Mesenteric fat pad (tissue), 1 donor: ENCODE measurements at places on chromosomes 5 and 9. TPM values are rescaled to one million over a fixed set of nuclear protein-coding genes. Genes with fewer than 3 reads are reported as not detected.
A peak's percentile ranks its signal among the peaks of the same experiment; 100 is the strongest.

- DNase-seq: no peak
These were observed 136.7 kb downstream of the FAM114A2 start for GRCh38 chr5:153902016-153902415.

DNA sequence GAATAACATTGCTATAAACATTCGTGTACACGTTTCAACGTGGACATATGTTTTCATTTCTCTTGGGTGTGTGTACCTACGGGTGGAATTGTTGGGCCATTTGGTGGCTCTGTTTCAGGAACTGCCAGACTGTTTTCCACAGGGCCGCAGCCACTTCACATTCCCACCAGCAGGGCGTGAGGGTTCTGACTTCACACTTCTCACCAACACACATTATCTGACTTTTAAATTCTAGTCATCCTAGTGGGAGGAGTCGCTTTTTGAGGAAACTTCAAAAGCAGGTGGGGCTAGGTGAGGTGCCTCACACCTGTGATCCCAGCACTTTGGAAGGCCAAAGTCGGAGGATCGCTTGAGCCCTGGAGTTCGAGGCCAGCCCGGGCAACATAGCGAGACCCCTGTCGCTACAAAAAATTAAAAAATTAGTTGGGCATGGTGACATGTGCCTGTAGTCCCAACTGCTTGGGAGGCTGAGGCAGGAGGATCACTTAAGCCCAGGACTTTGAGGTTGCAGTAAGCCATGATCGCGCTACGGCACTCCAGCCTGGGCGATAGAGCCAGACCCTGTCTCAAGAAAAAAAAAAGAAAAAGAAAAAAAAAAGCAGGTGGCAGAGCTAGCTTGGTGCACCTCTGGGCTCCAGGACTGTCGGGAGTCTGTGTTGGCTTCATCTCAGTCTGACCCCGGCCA lies 28.5 kb downstream of the TSPAN17 start:
- DNase-seq: no peak

GRCh38 chr5:10635257-10635866 lies 71.5 kb downstream of the ANKRD33B start:
- DNase-seq: no peak

GRCh38 chr9:98085944-98086343 lies 29.4 kb downstream of the NANS start:
- no peak for DNase-seq

EGR1 gene
- 639 TPM for total RNA-seq

- no peak for DNase-seq
These were observed 349.6 kb upstream of the SLC30A5 start for GRCh38 chr5:68744206-68744605.

DNA sequence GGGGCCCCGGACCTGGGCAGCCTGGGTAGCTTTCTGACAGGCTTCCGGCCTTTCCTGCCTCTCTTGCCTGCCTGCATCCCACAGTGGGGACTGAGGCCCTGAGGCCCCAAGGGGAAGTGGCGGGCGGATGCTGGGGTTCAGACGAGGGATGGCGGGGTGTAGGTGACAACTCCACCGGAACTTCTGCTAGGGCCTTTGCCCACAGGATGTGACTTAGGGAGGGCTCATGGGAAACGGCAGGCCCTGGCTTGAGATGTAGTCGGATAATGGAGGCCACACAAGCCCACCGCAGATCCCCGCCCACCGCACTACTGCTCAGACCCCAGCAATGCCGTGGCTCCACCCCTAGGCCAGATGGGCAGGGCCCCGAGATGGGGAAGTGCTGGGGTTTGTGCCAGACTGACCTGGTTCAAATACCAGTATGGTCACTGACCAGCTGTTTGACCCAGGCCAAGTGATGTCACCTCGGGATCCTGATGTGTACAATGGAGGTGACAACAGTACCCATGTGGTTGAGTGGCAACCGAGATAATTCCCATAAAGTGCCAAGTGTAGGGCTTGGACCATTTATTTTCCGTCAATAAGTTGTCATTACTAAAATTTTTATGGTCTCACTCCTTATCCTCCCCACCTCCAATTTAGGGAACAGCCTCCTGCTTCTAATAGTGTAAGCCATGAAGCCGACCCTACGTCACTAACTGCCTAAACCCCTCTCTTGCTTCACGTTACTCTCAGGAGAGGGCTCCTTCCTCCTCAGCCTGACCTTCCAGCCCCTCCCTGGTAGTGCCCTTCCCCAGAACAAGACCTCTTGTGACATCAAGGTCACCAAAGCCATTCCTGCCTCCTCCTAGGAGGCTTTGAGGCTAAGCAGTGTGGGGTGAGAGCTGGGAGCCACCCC lies 2.5 kb upstream of the CDK9 start:
- DNase-seq: no peak

- no peak for DNase-seq
These were observed 298.9 kb downstream of the CSNK1G3 start for GRCh38 chr5:123810746-123811340.

DNA sequence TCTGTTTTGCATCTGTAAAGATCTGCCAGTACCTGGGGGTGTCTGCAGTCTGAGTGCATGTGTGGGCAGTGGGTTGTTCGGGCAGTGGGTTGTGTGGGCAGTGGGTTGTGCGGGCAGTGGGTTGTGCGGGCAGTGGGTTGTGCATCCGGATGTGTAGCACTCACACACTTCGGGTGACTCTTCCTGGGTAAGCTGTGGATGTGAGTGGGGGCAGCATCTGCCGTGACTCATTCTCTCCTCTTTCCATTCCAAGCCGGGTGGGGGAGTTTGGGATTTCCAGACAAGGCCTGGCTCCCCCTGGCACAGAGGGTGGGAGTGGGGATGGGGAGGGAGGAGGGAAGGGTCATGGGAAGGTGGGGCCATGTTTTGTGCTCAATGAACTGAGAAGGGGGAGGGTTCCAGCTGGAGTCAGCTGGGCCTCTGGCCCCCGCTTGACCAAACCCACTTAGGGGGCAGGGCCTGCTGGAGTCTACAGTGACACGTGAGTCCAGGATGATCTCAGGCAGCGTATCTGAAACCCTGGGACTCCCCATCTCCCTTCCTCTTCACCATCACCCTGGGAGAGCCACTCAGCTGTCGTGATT lies 8.3 kb downstream of the CRB2 start:
- no peak for DNase-seq

GRCh38 chr9:3903273-3903672 lies 377.5 kb upstream of the RFX3 start:
- DNase-seq: no peak

- DNase-seq: no peak
These were observed 51.0 kb downstream of the IARS1 start for GRCh38 chr9:92242260-92243136.

GRCh38 chr9:12774861-12775678 lies at the start of gene LURAP1L:
Gene LURAP1L, plus strand, starts transcription at chr9:12775020. Its CDS starts 696 bp downstream, at chr9:12775716.
- no peak for DNase-seq

GRCh38 chr9:89247431-89248353 lies 63.3 kb upstream of the CKS2 start:
- no peak for DNase-seq

- DNase-seq: no peak
These were observed 66.3 kb downstream of the RGMB start for GRCh38 chr5:98839469-98840383.

- no peak for DNase-seq
These were observed 76.6 kb downstream of the YIPF5 start for GRCh38 chr5:144093868-144094267.

KIAA0825 gene
- total RNA-seq: 3.8 TPM

DNA sequence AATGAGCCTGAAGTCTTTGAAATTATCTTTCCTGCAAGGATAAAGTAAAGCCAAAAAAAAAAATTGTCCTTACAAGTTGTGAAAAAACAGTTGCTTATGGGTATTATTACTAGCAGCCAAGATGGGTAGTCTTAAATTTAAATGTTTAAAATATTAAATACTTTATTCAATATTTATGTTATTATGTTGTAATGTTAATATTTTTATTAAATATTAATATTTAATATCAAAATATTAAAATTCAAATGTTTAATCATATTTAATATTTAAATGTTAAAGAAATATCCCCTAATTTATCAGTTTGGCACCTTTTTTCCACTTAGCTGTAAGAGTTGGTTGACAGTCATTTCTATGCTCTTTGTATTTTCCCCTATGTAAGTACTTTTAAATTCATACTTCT lies 86.1 kb downstream of the PCSK5 start:
- DNase-seq: no peak

DNA sequence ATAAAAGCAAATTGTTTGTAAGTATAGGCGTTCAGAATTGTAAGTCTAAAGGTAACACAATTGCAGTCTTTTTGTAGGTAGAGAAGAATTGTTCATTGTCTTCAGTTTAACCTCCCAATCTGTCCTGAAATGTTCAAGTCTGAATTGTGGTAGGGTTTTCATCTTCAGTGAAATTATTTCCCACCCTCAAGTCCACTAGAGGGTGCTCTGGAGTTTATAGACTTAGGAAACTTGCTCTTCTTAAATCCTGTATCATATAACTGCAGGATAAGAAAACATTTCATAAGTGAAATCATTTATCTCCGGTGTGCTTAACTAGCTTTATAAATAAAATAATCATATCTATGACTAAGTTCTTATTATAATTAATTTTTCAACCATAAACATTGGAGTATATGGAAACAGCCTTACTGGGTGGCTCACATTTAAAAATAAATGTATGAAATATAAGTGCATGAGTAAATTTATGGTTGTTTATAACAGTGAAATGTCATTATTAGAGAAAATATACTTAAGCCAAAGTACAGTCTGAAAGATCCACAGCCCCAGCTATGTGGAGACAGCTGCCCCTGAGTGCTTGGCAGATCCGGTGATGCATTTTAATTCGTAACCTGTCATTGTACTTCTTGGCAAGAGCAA lies 182.4 kb upstream of the OTULINL start:
- no peak for DNase-seq

- no peak for DNase-seq
These were observed 10.5 kb downstream of the SLC2A8 start for GRCh38 chr9:127407492-127407843.

GRCh38 chr5:149240354-149240998 lies 31.2 kb upstream of the AFAP1L1 start:
- peak; percentile 71 for DNase-seq

- no peak for DNase-seq
These were observed 170.1 kb downstream of the CDH12 start for GRCh38 chr5:22683050-22683449.

DNA sequence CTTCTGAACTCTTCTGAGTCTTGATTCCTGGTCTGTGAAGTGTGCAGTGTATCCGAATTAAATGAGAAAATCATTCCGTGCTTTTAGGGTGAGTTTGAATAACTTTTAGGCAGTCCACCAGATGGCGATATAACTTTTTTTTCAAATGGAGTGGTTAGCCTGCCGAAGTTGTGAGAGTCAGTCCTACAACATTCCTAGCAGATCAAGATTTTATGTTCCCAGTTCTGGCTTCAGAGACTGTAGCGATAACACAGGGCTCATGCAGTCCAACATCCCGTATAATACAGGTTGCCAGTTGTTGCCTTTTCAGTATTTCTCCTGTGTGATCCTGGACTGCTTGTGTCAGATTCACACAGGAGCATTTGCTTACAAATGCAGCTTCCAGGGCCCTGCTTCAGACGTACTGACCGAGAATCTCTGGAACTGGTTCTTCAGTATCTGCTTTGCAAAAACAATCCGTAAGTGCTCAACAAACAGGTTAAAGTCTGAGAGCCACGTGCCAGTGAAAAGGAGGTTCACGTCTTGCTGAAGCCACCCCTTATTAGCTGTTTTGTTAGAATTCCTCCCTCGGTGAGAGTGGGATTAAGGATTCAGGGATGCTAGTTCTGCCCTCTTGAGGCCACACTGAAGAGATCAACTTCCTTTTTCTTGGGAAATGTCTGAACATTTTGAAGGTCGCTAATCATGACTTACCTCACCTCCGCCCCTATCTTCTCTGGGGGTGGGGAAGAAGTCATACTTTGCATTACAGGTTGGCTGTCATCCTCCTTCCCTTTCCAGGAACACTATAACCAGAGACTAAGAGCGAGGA lies 22.8 kb downstream of the SMIM3 start:
- no peak for DNase-seq

DNA sequence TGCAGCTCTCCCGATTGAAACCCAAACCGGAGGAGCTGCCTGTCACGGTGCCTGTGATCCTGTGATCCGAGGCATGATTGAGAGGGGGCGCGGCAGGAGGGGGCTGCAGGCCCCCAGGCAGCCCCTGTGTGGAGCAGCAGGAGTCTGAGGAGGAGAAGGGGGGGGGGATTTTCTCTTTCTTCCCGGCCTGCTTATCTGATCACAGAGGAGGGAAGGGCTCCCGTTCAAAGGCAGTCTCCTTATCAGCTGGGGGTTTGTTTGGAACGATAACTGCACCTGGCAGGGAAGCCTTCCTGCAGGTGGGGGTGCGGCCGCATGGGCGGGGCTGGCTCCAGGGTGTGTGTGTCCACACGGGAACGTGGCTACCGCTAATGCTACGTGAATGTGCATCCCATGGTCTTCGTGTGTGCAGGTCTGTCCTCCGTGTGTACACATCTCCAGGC lies 38.4 kb downstream of the LMX1B start:
- DNase-seq: no peak

DNA sequence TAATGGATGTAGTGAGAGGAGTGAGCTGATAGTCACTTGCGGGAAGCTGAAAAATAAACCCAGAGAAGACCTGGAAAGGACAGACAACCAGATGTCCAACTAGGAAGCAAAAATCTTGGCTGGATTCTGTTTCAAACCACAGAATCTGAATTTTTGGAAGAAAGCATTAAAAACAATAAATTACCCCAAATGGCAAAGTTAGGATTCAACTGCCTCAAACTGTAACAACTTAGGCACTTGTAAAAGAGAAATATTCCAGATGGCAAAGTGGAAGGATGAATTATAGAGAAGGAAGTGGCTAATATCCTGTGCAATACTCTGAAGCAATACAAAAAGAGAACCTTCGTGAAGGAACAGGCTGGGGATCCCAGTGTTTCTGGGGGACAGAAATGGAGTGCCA lies 46.8 kb upstream of the SLIT3 start:
- DNase-seq: no peak

BNIP1 gene
- 11.7 TPM for total RNA-seq

DNA sequence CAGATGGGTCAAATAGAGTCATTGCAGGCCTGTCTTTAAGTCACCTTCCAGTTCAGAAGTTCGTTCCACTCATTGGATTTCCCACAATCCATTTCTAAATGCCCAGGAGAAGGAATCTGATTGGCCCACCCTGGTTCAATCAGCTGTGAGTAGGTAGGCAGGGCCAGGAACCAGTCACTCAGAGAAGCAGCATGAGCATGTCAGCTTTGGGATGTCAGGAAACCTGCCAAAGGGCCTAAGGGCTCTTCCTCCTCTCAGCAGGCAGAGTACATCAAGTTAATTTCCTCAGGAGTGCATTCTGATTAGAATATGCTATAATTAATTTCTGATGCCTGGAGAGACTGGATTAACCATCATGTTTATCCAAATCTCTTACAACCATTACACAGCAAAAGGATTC lies 412.9 kb upstream of the CCNH start:
- no peak for DNase-seq

GARIN3 gene
- not detected for total RNA-seq

NCBP1 gene
- 21.3 TPM for total RNA-seq

DNA sequence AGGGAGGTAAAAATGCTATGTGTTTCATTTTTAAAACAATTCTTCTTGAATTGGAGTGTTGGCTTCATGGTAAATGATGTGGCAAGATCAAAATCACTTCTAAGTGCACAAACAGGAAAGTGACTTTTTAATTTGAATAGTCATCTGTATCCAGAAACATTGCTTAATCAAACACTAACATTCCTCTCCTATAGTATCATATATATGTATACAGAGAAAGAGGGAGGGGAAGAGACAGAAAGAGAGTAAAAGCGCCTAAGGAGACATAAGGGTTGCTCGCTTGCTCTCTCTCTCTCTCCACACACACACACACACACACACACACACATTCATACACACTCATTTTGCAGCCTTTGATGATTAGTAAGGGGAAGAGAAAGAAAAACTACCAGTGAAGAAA lies 95.4 kb upstream of the PRDM9 start:
- no peak for DNase-seq

ADAMTS13 gene
- 0.64 TPM for total RNA-seq

LCN1 gene
- 2.3 TPM for total RNA-seq

HRCT1 gene
- total RNA-seq: 5.2 TPM
